ENCODE measurements at places on chromosomes 11 and 22.

- no peak for DNase-seq
Observed at GRCh38 chr11:30983776-30984441, 385.6 kb downstream of the DCDC1 start.

- no peak for DNase-seq
Observed at GRCh38 chr11:134347441-134347840, 15.7 kb downstream of the GLB1L2 start.

DNA sequence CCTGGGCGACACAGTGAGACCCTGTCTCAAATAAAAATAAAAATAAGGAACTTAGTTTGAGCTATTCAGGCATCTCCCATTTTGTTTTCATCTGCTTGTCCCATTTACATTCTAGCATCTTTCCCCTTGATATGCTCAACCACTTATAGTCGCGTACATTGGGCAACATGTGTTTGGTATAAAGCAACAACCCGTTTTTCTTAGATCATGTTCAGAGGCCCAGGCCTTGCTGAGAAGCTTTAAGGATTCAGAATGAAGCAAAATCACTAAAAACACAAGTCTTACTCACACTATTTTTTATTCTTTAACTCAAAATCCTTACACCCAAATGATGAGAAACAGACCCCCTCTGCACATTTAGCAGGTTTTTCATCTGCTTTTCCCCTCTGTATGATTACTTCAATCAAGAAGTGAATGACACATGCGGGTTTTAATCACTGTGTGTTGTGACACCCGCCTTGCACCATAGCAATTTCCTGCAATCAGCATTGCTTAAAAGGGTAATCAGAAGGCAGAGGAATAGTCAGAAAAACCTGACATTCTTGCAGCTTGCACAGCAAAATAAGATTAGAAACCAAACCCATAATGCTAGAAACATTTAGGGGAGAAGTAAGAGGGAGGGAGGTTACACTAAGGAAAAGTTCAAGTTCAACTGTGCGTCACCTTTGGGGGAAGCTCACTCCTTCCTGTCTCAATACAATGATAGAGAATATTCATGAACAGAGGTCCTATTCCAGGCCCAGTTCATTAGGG, 25.9 kb downstream of the ALG9 start:
- no peak for DNase-seq

GRCh38 chr11:129538323-129538722, 162.7 kb downstream of the BARX2 start:
- no peak for DNase-seq

DNA sequence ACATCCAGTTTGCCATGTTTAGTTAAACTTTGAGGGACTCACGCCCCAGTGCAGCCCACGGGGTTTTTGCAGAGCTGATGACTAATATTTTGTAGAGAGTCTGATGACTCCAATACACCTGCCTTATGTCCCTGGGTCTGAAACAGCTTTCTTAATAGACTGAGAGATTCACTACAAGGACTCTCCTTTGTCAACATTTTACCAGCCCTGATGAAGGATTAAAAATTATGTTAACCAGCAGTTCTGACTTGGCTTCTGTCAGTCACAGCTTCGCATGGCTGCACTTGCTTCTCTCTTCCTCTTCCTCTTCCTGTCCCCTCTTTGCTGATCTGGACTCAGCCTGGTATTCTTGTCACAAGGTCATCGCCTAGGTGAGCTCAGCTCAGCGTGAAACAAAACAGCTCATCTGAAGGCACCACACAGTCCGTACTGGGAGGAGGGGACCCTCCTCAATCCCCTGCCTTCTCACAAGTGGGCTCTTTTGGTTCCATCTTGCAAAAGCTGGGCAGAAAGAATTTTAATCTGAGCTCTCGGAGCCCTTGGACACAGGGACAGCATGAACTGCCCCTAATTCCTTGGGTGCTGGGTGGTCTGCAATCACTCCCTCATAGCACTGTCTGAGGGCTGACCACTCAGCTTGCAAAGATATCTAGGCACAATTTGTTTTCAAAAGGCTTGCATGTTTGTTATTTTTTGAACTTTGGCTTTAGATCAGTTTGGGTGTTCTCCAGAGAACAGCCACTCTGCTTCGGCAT, 38.1 kb upstream of the POU2AF1 start:
- DNase-seq = no peak

- DNase-seq = no peak
Observed at GRCh38 chr11:130783323-130783722, 133.0 kb downstream of the SNX19 start.

DNA sequence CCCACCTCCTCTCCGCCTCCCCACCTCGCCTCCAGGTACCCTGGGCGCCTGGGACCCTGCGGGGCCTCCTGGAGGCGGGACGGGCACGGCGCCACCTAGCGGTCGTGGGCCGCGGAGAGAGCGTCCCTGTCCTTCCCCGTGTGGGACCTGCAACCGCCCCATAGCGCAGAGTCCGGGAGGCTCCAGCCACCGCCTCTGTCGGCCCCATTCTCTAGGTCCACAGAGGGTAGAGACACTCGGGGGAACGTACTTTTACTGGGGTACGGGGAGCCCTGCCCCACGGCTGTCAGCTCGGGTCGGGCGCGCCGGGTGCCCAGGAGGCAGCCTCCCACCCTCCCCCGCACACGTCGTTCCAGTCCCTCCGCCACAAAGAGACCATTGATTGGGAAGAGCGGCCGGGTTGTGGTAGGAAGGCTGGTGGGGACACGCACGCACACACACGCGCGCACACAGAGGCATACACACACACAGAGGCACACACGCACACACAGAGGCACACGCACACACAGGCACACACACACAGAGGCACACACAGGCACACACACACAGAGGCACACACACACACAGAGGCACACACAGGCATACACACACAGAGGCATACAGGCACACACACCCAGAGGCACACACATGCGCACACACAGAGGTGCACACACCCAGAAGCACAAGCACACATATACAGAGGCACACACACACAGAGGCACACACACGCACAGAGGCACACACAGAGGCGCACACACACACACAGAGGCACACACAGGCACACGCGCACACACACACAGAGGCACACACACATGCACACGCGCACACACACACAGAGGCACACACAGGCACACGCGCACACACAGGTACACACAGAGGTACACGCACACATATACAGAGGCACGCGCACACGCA, 12.6 kb upstream of the NECTIN1 start:
- DNase-seq = no peak

DNA sequence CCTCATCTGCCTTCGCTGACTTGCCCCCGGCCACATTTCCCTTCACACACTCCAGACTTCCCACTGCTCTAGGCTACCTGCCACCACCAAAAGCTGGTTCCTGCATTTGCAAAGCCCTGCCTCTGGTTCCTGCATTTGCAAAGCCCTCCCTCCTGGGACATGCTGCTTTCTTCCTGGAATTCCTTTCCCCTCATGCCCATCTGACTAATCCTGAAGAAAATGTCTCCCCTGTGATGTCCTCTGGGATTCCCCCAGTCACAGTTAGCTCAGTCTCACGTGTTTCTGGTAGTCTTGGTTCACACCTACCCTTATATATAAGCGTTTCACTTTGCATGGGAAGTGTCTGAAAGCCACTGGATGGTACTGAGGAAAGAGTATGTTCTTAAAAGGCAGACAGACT, 206.9 kb downstream of the DBX1 start:
- no peak for DNase-seq
